ENCODE measurements at places on chromosomes 16 and 17.
A peak's percentile ranks its signal among the peaks of the same experiment; 100 is the strongest.

GRCh38 chr17:31313982-31314781 is at the start of gene EVI2B:
Gene EVI2B (minus strand): TSS chr17:31314054. CDS start chr17:31305609, 8,445 bp downstream.
- no peak for DNase-seq

- no peak for DNase-seq
These were observed 30.1 kb upstream of the BAHCC1 start for GRCh38 chr17:81365148-81365600.

GRCh38 chr16:13176711-13177110 is 275.3 kb downstream of the SHISA9 start:
- DNase-seq: no peak

- no peak for DNase-seq
These were observed 78.5 kb downstream of the C16orf78 start for GRCh38 chr16:49452108-49452507.

GRCh38 chr17:30291543-30292285 is at the start of gene BLMH:
Gene BLMH (minus strand): TSS chr17:30291944. CDS start chr17:30291819, 125 bp downstream.
- peak; percentile 83 for DNase-seq

DNA sequence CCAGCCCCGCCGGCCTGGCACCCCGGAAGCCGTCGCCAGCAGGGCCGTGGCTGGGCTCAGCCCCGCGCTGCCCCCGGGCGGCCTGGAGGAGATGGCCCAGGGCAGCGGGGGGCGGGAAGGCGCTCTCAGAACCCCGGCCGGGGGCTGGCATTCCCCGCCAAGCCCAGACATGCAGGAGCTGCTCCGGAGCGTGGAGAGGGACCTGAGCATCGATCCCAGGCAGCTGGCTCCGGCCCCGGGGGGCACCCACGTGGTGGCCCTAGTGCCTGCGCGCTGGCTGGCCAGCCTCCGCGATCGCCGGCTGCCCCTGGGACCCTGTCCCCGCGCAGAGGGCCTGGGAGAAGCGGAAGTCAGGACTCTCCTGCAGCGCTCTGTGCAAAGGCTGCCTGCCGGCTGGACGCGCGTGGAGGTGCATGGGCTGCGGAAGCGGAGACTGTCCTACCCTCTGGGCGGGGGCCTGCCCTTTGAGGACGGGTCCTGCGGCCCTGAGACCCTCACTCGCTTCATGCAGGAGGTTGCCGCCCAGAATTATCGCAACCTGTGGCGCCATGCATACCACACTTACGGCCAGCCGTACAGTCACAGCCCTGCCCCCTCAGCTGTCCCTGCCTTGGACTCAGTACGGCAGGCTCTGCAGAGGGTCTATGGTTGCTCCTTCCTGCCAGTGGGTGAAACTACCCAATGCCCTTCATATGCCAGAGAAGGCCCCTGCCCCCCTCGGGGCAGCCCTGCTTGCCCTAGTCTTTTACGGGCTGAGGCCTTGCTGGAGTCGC is 551 bp downstream of the WDR81 start:
- DNase-seq: no peak

DNA sequence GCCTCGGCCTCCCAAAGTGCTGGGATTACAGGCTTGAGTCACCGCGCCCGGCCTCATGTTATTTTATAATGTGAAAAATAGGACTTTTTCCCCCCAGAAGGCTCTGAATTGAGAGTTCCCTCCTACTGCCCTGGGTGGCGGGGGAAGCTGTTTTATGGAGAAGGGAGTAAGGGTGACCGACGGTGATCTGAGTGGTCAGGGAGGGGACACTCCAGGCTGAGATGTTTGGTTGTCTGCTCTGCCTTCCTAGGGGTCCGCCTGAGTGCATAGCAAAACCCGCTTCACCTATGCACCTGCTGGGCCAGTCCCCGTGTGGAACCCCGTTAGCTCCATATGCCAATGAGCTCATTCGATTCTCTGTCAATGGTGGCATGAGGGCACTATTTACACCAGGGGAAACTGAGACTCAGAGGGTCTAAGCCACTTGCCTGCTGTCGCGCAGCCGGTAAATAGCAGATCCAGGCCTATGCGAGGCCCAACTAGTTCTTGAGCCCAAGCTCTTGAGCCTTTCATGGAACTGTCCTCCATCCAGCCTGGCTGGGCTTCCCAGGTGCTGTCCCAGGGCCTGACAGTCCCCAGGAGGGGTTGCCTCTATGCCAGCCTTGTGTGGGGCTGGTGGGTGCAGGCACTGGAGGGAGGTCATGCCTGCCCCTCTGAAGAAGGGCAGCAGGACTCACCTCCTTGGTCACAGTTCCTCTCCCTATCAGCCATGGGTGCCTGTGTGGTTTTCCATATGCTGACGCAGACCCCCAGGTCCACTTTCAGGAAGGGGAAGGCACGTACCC is 1.7 kb upstream of the GJD3 start:
- no peak for DNase-seq

DNA sequence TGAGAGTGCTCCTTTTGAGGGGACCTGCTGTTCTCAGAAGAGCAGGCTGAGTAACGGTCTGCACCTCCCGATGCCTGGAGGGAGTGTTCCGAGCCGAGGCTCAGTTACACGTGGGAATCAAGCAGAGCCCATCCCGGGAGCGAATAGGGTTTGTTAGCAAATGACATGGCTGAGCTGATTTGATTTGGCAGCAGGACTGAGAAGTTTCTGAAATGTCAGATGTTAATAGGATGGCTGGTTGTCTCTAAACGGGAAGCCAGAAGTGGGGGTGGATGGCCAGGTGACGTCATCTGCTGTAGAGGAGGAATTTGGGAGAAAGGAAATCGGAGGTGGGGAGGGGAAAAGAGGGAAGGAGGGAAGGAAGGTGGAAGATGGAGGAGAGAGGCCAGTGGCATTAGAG is 128.0 kb downstream of the RAP1GAP2 start:
- DNase-seq: no peak

GRCh38 chr17:41655611-41656111 is 31.3 kb upstream of the KRT17 start:
- DNase-seq: no peak

GRCh38 chr17:42647778-42648177 is 11.3 kb upstream of the TUBG2 start:
- no peak for DNase-seq

DNA sequence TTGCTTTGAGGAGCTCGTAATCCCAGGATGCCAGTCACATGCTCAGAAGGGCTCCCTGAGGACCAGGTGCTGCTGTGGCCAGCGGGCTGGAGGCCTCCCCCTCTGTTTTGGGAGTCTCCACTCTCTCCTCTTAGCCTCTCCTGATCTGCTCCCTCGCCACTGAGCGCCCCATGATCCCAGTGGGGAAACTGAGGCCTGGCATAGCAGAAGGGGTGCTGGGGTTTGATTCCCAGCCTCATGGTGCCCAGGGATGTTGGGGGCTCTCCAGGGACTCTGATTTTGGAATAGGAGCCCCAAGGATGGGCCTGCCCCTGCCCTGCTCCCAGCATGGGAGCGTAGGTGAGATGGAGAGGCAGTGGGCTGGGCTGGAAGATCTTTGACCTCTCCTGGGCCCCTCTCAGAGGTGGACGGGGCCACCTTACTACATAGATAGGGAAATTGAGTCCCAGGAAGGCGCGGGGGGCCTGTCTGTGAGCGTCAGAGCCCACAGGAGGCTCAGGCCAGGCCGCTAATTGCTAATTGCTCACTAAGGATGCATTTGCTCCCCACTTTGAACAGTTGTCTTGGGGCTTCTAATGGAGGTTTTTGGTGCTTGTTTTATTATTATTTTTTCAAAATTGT is 525 bp upstream of the ADCY7 start:
- no peak for DNase-seq

DNA sequence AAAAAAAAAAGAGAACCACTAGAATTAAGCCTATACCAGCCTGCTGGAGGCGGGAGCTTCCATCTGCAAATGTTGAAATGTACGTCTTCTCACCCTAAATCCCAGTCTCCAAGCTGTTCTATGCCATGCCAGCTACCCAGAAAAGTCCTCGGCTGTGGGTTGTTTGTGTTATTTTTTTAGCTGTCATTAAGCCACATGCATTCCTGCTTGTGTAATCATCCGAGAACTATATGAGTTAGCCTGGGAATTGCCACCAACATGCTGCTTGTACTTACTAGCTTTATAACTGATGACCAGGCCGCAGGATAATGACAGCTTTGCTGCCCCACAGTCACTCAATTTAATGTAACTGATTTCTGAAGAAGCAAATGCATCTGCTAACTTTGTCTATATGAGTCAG is 313.9 kb upstream of the SALL1 start:
- no peak for DNase-seq

Measured in NCI-H1092 treated with DMSO at 0.1 percent for 48 hours (cell line).